Transverse colon (tissue), 4 donors: ENCODE measurements at places on chromosomes 13 and 19. TPM values are rescaled to one million over a fixed set of nuclear protein-coding genes. Genes with fewer than 3 reads are reported as not detected.

GRCh38 chr13:32589471-32589870 lies 3.2 kb downstream of the PDS5B start:
- DNase-seq = no peak

GRCh38 chr19:12580180-12580694 lies 29.0 kb upstream of the ZNF564 start:
- DNase-seq = no peak

DNA sequence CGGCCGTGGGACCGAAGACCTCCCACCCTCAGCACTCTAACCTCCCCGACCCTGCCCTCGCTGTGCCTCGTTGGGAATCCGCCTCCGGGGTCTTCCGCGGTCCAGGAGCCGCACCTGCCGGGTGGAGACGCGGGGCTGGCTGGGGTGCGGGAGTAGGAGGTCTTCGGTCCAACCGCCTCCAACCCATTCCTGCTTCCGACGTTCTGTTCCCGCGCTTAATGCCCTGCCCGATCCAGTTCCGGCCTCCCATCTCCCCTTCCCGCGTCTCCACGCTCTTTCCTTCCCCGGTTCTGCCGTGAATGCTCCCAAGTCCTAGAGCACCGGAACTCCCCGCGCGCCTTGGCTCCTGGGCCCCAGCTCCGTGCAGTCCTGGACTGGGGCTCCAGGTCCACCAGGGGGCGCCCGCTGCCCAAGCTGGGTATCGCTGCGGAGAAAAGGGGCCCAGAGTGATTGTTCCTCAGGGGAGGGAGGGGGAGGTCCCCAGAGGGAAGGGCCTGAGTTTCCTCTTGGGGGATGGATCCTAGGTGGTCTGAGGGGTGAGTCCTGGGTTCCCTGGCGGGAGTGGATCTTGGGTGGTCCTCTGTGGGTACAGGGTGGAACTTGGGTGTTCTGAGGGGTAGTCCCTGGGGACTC lies 14.1 kb upstream of the TNFSF9 start:
- DNase-seq = peak; percentile 93

DNA sequence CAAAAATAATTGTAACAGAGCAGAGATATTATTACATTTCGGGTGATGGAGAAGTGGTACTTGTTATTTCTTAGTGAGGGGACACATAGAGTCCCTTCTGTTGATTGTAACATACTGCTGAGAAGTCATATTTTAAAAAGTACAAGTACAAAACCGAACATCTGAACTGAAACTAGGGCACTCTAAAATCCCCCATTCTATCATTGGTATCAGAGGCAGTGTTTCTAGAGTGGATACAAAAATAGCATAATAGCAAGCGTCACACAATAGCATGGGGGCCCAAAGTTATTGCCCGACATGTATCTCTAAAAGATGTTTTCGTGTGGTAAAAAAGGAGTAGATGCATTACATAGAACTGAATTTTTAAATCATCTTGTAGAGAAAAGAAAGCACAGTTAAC lies 502.1 kb upstream of the SLC10A2 start:
- DNase-seq = no peak

- DNase-seq = no peak
Observed at GRCh38 chr13:28805193-28805819, 14.8 kb upstream of the MTUS2 start.

- DNase-seq = no peak
Observed at GRCh38 chr13:101144808-101145419, 271.4 kb downstream of the NALCN start.

GRCh38 chr13:54775501-54776191 lies 1747.0 kb downstream of the OLFM4 start:
- no peak for DNase-seq

DNA sequence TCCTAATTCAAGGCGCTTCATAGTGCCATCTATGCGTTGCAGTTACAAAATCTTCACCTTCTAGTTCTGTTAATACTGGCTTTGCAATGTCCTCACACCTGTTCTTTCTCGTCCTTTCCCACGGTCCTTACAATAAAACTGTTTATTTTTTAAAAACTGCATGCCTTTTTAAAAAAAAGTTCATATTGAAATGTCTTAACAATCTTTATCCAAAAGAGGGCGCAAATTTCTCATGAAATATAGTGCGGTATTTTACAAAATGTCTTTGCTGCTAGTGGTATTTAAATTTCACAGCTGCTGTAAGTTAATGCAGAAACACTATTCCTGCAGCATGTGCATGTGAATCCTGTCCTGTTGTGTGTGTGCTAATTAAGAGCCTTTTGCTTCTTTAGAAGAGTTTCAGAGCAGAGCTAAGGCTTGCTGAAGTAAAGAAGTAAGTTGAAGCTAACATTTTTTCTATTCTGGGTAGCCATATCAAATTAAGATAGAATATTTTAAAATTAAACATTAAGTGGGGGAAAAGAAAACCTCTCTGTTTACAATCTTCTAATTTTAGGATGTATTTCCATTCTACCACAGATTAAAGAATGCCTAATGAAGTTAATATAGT lies 15.8 kb upstream of the CLDN10 start:
- no peak for DNase-seq

GRCh38 chr13:73189776-73190175 lies 131.0 kb downstream of the KLF5 start:
- DNase-seq = no peak

DNA sequence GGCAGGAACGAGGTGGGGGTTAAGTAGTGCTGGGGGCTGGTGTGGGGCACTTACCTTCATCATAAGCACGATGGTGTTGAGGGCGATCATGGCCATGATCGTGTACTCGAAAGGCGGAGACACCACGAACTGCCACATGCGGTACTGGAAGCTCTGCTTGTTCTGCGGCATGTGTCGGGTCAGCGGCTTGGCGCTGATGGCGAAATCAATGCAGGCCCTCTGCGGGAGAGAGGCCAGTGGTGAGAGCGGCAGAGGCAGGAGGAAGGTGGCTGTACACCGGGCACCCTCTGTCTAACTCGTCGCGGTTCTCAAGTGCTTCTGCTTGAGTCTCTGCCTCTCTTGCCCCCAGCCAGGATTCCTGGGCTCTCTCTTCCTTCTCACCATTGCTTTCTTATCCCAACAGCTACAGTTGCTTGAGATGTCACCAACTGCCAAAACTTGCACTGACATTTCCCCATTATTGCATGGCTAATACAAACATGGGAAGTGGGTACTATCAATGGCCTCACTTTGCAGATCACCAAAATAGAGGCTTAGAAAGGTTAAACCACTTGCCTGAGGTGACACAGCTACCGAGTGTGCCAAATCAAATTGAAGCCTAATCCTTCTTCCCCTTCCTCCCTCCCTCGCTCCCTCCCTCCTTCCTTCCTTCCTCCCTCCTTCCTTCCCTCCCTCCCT lies 105.0 kb downstream of the IER2 start:
- DNase-seq = no peak

GRCh38 chr19:1568320-1569019 lies at the start of gene MEX3D:
TSS of gene MEX3D (minus strand) at chr19:1568325. CDS start at chr19:1568058, 267 bp downstream.
- DNase-seq = peak; percentile 87

DNA sequence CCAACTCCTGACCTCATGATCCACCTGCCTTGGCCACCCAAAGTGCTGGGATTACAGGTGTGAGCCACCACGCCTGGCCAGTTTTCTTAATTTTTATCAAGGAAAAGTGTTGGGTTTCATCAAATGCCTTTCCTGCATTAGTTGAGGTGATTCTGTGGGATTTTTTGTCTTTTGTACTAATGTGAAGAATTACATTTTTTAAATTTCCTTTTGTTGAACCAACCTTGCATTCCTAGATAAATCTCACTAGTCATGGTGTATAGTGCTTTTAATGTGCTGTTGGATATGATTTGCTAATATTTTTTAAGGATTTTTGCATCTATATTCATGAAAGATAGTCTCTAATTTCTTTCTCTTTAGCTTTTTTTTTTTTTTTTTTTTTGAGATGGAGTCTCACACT lies 2.4 kb upstream of the ZNF560 start:
- DNase-seq = no peak

GRCh38 chr19:41426952-41427646 lies at the start of gene B3GNT8:
TSS of gene B3GNT8 (minus strand) at chr19:41427374. CDS start at chr19:41426778, 596 bp downstream.
- peak; percentile 94 for DNase-seq

- no peak for DNase-seq
Observed at GRCh38 chr13:113616281-113616906, 31.8 kb downstream of the TFDP1 start.

- DNase-seq = no peak
Observed at GRCh38 chr13:73341748-73342147, 282.9 kb downstream of the KLF5 start.

- no peak for DNase-seq
Observed at GRCh38 chr19:2926341-2927031, 18.3 kb downstream of the ZNF77 start.

DNA sequence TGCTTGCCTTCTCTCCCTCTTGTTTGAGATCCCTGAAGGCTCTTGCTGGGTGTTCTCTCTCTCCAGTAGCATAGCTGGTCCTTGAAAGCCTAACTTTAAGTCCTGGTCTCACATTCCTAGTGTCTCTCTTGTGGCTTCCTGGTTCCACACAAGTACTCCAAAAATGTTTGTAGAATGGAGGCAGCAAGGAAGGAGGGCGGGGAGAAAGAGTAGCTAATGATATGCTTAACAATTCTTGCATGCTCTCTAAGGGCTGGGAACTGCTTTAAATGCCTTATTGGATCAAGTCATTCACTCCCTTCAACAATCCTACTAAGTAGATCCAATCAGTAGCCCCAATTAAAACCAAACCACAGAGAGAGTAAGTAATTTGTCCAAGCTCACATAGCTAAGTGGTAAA lies 357.3 kb downstream of the KLF5 start:
- no peak for DNase-seq

DNA sequence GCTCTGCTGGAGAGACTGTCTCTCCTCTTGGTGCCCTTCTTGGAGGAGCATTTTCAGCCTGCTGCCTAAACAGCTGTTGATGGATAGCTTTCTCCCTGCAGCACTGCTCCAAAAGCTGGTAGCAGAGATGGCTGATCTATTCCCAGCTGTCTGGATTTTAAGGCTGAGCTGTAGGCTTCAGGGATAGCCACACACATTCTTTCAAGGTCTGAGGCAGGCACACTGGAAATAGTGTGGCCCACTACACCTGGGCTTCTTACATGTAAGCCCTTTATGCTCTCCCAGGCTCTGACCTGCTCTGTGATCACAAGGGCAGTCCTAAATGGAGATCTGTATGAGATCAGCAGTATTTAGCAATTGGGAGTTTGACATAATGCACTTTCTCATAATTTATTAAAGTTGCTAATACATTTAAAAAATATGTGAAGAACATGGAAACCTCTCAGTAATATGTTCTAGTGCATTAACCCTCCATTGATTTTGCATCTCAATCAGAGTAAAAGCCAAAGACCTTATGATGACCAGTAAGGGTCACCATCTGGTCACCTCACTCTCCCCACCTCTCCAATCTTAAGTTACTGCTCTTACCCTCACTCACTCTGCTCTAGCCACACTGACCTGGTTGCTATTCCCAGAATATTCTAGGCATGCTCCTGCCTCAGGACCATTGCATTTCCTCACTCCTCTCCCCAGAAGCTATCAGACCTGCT lies 91.6 kb downstream of the MBNL2 start:
- no peak for DNase-seq

DNA sequence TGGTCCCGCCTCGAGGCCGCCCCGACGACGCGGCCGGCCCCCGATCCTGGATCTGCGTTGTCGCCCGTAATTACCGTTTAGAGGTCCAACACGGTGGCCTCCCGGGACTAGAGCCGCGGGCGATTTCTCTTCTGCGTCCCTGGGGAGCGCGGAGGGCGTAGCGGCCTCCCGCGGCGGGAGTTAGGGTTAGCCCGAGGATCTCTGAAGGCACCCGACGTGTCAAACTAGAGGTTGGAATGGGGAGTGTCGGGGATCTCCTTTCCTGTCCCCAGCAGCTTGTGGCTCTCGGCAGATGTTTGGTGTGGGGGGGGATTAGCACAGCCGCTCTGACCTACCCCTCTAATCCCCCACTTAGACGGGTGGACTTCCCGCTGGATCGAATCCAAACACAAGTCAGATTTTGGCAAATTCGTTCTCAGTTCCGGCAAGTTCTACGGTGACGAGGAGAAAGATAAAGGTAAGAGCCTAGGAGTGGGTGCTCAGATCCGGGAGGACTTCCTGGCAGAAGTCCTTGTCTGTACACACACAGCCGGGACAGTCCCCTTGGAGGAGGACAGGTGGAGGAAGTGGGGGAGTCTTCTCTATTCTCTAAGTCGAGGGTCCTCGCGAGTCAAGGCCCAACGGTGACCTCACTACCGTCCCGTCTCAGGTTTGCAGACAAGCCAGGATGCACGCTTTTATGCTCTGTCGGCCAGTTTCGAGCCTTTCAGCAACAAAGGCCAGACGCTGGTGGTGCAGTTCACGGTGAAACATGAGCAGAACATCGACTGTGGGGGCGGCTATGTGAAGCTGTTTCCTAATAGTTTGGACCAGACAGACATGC lies 581 bp downstream of the CALR start:
- DNase-seq = peak; percentile 45

- no peak for DNase-seq
Observed at GRCh38 chr13:99351772-99352171, 44.6 kb upstream of the GPR183 start.

- no peak for DNase-seq
Observed at GRCh38 chr13:27794921-27795717, 2.8 kb downstream of the GSX1 start.

DNA sequence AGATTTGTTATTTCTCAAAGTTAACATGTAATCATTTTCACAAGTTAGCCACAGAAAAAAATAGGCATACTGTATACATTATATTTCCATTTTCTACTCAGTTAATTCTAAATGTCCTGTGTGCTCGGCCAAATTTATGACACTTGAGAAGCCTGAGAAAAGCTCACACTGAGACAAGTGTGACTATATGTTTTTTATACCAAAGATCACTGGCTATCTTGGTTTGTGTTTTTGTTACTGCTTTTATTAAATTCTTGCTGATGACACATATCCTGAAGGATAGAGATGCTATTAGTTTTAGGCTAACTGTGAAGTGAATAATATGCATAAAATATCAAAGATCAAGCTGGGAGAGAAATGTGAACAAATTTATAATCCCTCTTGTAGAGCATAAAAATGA lies 49.3 kb upstream of the IL17D start:
- no peak for DNase-seq

- no peak for DNase-seq
Observed at GRCh38 chr13:37870895-37871550, 1.5 kb upstream of the TRPC4 start.

GRCh38 chr19:33377586-33378475 lies 4.3 kb downstream of the CEBPG start:
- no peak for DNase-seq

GRCh38 chr19:39497996-39498797 lies 550 bp upstream of the DLL3 start:
- DNase-seq = peak; percentile 49

- DNase-seq = no peak
Observed at GRCh38 chr13:107770541-107770940, 444.8 kb downstream of the LIG4 start.

GRCh38 chr19:38975214-38975860 lies at the start of gene FBXO17:
TSS of gene FBXO17 (minus strand) at chr19:38975742. CDS start at chr19:38950319, 25,423 bp downstream.
- DNase-seq = peak; percentile 27

GRCh38 chr13:93867481-93867880 lies 612.0 kb downstream of the DCT start:
- DNase-seq = no peak

GPR108 gene
- total RNA-seq = 108 TPM

MIA gene
- not detected for total RNA-seq

SIGLEC12 gene
- 0.48 TPM for total RNA-seq

ARHGEF1 gene
- total RNA-seq = 82.9 TPM

CBY2 gene
- not detected for total RNA-seq

ZNF792 gene
- 6.7 TPM for total RNA-seq

SAFB gene
- total RNA-seq = 368 TPM

DOHH gene
- 13.5 TPM for total RNA-seq

ICAM3 gene
- 13.5 TPM for total RNA-seq

ICAM4 gene
- total RNA-seq = not detected

GCDH gene
- total RNA-seq = 43.4 TPM

NLRP7 gene
- total RNA-seq = not detected

DHDH gene
- not detected for total RNA-seq

PNMA8B gene
- 0.37 TPM for total RNA-seq
